ENCODE measurements at places on chromosomes 11 and 22.

GRCh38 chr11:96019810-96020747 is 96.2 kb upstream of the MTMR2 start:
- no peak for DNase-seq

- DNase-seq = no peak
Observed at GRCh38 chr11:86460461-86461385, 86.0 kb downstream of the CCDC81 start.

DNA sequence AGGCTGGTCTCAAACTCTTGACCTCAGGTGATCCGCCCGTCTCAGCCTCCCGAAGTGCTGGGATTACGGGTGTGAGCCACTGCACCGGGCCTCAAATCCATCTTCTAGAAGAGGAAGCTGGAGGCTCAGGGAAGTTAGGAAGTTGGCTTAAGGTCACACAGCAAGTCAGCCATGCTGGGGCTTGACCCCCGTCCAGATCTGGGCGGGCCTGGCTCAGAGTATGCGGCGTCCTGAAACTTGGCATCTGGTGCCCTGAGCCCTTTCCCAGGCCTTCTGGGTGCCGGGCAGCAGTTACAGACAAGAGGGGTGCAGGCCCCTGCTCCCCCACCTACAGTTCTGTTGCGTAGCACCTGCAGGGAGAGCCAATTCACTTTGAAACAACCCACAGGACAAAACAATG is 11.2 kb downstream of the MPPED1 start:
- no peak for DNase-seq

GRCh38 chr11:9693801-9694553 is 30.1 kb downstream of the SWAP70 start:
- no peak for DNase-seq

DNA sequence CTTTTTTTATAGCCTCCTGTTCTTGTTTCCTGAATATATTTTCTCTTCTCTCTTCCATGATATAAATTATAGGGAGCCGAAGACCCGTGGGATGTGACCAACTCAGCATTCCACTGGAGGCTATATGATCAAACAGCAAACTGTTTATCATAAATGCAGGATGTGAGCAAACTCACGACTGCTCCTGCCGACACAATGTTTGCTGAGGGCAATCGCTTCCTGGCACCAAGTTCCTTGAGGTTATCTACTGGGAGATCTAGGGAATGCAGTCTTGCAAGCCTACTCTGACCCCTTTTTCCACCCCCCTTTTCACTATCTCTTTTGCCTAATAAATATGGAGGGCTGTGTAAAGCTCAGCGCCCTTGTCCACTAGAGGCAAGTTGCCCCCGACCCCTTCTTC is 13.5 kb upstream of the PLAAT4 start:
- DNase-seq = no peak

GRCh38 chr11:13114566-13115379 is 105.7 kb downstream of the RASSF10 start:
- no peak for DNase-seq

GRCh38 chr11:118068945-118069612 is 7.8 kb upstream of the TMPRSS4 start:
- DNase-seq = no peak

- no peak for DNase-seq
Observed at GRCh38 chr11:126407682-126408288, 52.3 kb downstream of the ST3GAL4 start.

- DNase-seq = no peak
Observed at GRCh38 chr11:6225896-6226295, 8.5 kb downstream of the FHIP1B start.

GRCh38 chr11:36155770-36156160 is 133.5 kb downstream of the COMMD9 start:
- DNase-seq = no peak

GRCh38 chr22:29478326-29479276 is 1.4 kb upstream of the NEFH start:
- no peak for DNase-seq

- DNase-seq = no peak
Observed at GRCh38 chr22:37337204-37337943, 55.1 kb downstream of the CYTH4 start.

DNA sequence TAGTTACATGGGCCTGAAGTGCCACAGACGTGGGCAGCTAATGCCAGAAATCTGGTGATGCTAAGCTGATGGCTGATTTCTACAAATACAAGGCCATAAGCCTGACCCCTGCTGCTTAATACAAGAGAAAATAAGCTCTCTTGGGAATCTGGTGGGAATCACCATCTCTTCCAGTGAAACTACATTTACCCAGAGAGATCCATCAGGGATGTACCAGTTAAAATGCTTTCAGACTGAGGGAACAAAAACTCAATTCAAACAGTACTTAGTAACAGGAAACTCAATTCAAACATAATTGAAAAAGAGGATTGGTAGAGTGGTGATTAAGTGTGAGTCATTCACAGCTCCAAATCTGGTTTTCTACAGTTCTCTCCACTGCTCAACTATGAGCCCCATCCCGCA is 1.7 kb upstream of the CAVIN3 start:
- no peak for DNase-seq

- DNase-seq = peak; percentile 72
Observed at GRCh38 chr11:2927851-2928604, 1.2 kb downstream of the PHLDA2 start.

- peak; percentile 50 for DNase-seq
Observed at GRCh38 chr22:40405178-40406062, 35.0 kb downstream of the SGSM3 start.

GRCh38 chr11:89168396-89168795 is 9.3 kb upstream of the TYR start:
- DNase-seq = no peak

GRCh38 chr11:114296605-114297372 is 590 bp downstream of the NNMT start:
- DNase-seq = no peak

DNA sequence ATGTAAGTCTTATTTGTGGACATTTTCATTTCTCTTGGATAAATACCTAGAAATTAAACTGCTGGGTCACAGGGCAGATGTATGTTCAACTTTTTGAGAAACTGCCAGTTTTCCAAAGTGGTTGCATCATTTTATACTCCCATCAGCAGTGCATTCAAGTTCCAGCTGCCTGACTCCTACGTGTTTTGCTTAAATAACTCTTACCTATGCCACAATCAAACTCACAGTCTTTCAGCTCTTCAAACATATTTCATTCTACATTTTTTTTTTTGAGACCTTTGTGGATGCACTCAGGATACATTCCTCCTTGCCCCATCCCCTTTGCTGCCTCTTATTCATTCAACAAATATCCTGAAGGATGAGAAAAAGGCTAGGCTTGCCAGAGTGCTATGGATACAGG is 9.2 kb downstream of the TCF20 start:
- DNase-seq = no peak

GRCh38 chr22:47055921-47056320 is 293.5 kb downstream of the TBC1D22A start:
- DNase-seq = no peak

- no peak for DNase-seq
Observed at GRCh38 chr11:10779086-10779485, 28.0 kb downstream of the CTR9 start.

DNA sequence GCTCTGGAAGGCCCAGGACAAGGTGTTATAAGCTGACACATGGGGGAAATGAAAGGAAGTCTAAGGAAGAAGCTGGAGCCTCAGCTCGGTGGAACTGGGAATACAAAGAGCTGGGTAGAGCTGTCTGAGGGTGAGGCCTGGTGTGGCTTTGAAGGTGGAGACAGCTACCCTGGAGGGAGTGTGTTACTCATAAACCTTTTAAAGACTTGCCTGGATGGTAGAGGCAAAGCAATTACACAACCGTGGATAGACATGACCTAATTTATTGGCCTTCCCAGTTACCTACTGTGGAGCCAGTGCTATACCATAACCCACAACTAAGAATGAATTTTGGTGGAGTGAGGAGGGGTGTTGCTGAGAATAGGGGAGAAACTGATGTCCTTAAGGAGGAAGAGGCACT is 22.6 kb downstream of the EXPH5 start:
- no peak for DNase-seq

- DNase-seq = peak; percentile 80
Observed at GRCh38 chr11:46277622-46278386, at the start of gene CREB3L1. Gene CREB3L1 (plus strand): TSS chr11:46277662. CDS start chr11:46278112, 450 bp downstream.

- DNase-seq = no peak
Observed at GRCh38 chr11:119594639-119595249, 134.3 kb downstream of the NECTIN1 start.

- no peak for DNase-seq
Observed at GRCh38 chr11:94746721-94747120, 21.4 kb upstream of the AMOTL1 start.

- DNase-seq = peak; percentile 80
Observed at GRCh38 chr11:69013009-69013951, at the start of gene MRGPRF. Gene MRGPRF (minus strand): TSS chr11:69013246. CDS start chr11:69009901, 3,345 bp downstream.

- DNase-seq = peak; percentile 72
Observed at GRCh38 chr11:32333320-32333991, 101.9 kb downstream of the WT1 start.

GRCh38 chr22:23289851-23290724 is 109.8 kb downstream of the BCR start:
- peak; percentile 73 for DNase-seq

- no peak for DNase-seq
Observed at GRCh38 chr11:112966561-112966960, 5.3 kb downstream of the NCAM1 start.

DNA sequence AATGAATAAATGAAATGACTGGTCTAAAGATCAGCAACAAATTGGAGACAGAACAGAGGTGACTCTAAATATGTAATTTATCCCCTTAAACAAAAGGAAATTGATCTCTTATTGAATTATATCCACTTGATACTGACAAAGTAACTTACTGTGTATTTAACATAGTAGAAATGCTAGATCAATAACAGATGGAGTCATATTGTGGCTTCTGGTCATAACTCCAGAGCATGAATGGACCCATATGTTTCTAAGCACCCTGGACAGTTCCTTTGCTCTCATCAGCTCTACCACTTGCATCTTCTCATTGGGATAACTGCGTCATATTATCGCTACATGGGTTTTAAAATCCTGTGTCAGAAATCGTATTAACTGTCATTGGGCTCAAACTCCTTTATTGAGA is 222.3 kb downstream of the ETS1 start:
- DNase-seq = no peak

DNA sequence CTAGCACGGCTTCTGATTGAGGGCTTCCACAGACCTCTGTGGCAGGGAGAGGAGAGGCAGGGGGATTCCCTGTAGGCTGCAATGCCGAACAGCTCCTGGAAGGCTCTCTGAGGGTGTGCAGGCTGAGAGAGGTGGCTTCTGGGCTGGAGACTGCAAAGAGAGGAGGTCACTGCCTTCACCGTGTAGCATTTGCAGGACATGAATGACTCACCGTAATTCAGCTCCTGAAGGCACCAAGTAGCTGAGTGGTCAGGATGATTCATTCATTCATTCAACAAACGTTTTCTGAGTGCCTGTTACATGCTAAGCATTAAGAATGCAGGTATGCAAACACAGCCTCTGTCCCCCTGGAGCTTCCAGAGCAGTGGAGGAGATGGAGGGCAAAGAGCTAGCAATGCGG is 18.0 kb upstream of the EIF3D start:
- no peak for DNase-seq

- no peak for DNase-seq
Observed at GRCh38 chr11:120863359-120863758, 160.5 kb upstream of the TBCEL start.

DNA sequence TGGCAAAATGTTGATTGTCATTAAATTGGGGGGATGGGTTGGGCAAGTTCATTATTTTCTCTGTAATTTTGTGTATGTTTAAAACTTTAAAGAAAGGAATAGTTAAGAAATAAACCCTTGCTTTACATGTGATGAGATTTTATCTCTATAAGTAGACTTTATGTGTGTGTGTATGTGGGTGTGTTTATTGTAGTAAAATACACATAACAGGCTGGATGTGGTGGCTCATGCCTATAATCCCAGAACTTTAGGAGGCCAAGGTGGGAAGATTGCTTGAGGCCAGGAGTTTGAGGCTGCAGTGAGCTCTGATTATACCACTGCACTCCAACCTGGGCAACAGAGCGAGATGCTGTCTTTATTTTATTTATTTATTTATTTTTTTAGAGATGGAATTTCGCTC is 83.2 kb downstream of the KIAA1671 start:
- no peak for DNase-seq

DNA sequence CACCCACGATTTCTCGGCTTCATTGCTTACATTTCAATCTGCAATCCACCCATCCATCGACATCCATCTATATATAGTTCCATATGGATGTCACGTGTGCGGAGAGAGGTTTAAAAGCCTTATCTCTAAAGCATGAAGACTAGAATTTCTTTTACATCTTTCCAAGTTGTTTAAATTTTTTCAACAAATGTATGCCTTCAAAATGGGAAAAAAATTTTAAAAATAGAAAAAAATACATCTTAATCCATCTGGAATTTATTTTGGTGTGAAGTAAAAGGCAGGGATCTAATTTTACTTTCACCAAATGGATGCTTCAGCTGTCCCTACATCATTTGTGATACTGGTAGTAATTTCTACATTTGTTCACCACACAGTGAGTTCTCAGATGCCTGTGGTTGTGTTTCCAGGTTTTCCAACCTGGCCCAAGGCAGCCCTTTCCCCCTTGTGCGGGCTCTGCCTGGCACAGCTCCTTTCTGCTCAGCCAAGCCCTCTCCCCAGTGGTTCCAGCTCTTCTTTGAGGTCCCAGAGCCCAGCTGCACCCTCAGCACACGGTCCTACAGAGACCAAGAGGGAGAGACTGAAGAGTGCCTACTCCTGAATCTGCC is 37.6 kb upstream of the KLHL35 start:
- no peak for DNase-seq

DNA sequence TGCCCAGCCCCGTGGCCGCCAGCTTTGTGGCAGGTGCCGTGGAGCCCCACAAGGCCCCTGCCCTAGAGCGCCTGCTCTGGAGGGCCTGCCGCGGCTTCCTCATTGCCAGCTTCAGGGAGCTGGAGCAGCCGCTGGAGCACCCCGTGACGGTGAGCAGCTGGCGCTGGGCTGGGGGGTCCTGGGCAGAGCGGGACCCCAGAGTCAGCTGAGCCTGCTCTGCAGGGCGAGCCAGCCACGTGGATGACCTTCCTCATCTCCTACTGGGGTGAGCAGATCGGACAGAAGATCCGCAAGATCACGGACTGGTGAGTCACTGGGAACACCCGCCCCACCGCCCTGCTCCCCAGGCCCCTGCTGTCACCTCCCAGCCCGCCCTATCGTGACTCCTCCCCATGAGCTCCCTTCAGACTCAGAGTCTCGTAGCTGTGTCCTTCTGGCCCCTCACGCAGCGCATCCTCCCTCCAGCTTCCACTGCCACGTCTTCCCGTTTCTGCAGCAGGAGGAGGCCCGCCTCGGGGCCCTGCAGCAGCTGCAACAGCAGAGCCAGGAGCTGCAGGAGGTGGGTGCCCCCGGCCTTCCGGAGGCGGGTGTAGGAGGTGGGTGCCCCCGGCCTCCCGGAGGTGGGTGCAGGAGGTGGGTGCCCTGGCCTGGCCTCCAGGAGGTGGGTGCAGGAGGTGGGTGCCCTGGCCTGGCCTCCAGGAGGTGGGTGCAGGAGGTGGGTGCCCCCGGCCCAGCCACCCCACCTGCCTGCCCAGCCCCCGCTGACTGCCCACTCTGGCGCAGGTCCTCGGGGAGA is 4.7 kb downstream of the TCIRG1 start:
- DNase-seq = peak; percentile 32

- DNase-seq = no peak
Observed at GRCh38 chr11:3615998-3616397, 25.8 kb downstream of the ART5 start.

GRCh38 chr11:77547863-77548551 is 41.7 kb upstream of the AQP11 start:
- no peak for DNase-seq

Measured in mucosa of descending colon (tissue), 3 donors.